ENCODE measurements at places on chromosomes 7 and 10.

DNA sequence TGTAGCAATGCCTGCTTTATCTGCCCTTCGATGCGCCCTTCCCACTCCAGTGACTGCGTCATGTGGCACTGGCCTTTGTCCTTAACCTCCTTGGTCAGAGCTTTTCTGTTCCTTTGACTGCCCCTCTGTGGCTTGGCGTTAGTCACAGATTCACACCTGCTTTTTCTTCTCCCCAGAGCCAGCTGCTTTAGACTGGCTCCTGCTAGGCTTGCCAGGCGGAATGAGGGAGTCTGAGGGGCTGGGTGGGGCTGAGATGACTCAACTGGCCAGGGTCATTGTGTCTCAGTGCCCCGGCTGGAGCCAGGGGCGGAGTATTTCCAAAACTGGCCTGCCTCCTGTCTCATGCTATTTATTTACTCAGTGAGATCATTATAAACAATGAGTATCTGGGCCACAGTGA is 194.1 kb downstream of the EMX2 start:
- DNase-seq: no peak

GRCh38 chr7:123916240-123916724 is 8.8 kb upstream of the SPAM1 start:
- peak; percentile 7 for DNase-seq

GRCh38 chr7:48938539-48939295 is 14.4 kb downstream of the CDC14C start:
- peak; percentile 2 for DNase-seq

- no peak for DNase-seq
Observed at GRCh38 chr10:62760401-62760800, 44.1 kb upstream of the ADO start.

All from HCEC 1CT (cell line).